ENCODE measurements at places on chromosomes 7 and 10.

- no peak for DNase-seq
Measured at GRCh38 chr10:132374612-132375011, 22.4 kb upstream of the PWWP2B start.

DNA sequence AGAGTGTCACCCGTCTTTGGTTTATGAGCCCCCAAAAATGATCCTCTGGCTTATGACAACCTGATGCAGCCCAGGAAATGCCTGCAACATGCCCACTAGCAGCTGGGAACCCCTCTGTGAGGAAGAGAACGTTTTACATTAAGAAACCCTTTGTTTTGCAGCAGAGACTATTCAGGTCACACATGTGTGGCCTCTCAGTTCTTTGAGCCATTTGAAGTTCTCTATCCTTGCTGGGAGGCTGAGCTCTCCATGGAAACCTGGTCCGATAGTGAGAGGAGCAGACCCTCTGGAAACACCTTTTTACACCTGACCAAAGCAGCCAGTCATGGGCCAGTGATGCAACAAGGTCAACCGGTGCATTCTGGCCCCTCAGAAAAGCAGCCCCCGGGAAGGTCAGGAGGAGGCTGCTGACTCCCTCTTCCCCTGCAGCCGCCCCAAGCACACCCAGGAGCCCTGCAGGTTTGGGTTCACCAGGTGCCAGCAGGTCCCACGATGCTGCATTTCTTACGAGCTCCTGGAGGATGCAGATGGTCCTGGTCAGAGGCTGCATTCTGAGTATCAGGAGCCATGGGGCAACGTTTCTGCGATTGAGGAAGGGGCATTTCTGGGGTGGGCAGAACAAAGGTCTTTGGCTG, 134.3 kb downstream of the ZMYND11 start:
- no peak for DNase-seq

- DNase-seq = no peak
Measured at GRCh38 chr10:3654496-3654895, 130.5 kb downstream of the KLF6 start.

DNA sequence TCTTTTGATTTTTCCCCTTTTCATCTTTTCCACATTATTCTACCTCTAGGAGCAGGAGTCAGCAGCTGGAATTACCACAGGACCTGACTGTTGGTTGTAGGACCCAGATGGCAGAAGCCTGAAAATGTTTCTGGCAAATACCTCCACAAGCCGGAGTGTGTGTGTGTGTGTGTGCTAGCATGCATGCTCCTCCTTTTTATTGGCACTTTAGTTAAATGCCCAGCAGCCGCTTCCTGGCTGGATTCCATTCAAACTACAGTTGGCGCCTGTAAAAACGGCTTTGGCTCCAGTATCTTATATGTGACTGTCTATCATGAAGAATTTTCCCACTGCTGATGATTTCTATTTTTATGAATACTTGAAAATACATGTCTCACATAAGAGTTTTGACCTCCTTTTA, 319.7 kb upstream of the SP4 start:
- no peak for DNase-seq

- no peak for DNase-seq
Measured at GRCh38 chr10:117609796-117610170, 67.2 kb downstream of the EMX2 start.

DNA sequence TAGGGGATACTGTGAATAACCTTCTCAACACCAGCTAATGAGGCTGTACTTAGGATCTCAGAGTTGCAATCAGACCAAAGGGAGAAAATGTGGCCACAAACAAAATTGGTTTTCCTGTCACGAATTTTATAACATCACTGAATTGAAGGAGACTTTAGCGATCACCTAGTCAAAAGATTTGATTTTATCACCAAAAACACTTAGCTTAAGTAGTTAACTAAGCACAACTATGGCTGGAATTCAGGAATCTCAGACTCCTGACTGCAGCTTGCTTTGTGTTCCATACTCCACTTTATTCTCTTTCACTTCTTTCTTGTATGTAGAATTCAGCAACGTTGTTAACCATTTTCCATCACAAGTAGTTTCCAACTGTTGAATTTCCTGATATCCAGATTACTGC, 152.0 kb downstream of the SLC16A9 start:
- DNase-seq = no peak

DNA sequence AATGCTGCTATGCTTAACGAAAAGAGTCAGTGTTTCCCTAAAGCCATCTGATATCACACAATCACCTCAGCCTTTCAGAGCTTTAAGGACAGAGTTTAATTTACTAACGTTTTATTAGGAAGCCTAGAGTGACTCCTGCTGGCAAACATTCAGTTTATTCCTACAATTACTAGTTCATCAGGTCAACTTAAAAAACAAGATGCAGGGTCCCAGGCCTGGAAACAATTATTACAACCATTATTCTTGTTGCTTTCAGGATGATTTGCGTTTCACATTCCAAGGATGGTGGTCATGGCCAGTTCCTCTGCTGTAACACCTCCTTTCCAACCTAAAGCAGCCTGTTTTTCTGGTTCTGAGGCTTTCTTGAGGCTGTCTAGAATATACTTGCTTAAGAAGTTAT, 1.5 kb upstream of the FAM53B start:
- no peak for DNase-seq

- DNase-seq = no peak
Measured at GRCh38 chr7:70582927-70583895, 548.7 kb upstream of the GALNT17 start.

DNA sequence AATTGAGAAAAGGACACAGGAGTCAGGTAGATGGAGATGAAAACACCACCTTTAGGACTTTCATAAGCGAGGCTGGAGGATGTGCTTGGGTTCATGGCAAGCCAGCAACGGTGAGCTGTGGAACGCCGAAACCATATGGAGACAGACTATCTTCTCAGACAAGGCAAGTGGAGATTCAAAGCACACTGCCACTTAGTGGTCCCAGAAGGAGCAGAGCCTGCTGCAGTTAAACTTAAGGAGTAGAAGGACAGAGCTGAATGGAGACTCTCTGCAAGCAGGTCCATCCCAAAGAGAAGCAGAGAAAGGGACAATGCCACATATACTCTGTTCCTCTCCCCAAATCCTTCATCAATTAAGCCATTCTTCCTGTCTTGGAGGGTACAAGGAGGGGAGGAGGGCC, 236.3 kb upstream of the HABP2 start:
- DNase-seq = no peak

- DNase-seq = no peak
Measured at GRCh38 chr10:56296618-56297017, 64.4 kb downstream of the ZWINT start.

DNA sequence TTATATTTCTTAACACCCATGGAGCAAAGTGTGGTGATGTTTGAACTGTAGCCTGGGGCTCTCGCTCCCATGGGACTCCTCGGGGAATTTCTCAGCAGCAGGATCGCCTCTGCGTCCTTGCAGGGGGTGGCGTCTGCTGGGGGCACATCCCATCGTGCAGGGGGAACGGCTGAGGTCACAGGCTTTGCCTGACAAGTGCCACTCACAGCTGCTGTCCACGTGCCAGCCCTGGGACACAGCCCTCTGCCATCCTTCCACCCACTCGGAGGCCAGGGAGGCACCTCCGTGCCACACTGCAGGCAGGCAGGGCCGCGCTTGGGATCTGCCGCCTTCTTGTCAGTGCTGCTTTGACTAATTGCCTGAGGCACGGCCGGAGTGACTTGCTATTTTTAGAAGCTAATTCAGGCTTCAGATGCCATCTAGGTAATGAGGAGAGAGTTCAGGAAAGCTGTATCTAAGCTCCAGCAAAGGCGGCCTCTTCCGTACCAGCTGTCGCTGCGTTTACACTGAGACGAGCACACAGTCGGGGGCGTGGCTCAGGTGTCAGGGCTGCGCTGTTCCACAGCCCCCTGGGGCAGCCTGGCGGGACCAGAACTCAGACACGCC, 45.7 kb downstream of the PITRM1 start:
- DNase-seq = no peak

DNA sequence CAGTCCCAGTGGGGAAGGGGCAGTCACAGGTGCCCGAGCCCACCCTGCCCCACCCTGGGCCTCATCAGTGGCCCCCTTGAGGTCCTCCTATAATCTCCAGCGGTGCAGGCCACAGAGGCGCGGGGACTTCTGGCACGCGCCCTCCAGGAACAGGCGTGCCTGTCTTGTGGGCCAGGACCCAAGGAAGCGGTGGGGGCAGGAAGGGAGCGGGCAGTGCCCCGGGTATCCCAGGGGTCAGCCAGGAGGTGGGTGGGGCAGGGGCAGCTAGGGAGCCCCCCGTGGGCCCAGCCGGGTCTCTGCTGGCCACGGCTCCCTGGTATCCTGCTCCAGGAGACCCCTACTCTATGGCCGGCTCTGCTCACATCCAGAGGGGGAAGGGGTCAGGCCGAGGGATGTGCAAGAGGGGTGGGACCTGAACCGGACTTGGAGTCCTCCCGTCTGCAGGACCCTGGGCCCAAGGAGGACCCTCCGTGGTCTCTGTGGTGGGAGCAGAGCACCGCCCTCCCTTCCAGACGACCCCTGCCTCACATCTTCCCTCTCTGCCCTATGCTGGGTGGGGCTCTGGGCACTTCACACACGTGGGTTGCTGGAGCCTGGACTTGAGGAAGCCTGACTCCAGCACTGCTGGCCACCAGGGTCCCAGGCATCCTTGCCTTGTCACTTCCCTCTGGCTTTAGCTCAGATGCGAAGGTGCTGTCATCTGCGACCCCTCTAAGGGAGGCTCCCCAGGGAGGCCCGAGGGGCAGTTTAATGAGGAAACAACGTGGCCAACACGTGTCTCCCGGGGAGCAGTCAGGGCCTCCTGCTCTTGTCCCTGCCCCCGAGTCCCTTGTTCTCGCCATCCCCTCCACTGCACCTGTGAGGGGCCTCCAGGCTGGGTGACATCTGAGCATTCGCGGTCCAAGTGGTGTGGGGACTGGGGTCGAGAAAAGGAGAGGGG, 18.3 kb upstream of the GRIFIN start:
- DNase-seq = no peak

DNA sequence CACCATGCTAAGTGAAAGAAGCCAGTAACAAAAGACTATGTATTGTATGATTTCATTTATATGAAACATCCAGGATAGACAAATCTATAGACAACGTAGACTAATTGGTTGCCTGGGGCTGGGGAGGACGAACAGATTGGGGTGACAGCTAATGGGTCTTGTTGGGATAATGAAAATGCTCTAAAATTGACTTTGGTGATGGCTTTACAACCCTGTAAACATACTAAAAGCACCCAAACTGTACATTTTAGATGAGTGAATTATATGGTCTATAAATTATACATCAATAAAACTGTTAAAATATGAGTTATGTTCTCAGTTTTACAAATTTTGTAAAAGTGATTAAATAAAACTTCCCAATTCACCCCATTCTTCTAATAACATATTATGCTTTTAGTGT, 261.5 kb downstream of the ELMO1 start:
- no peak for DNase-seq

DNA sequence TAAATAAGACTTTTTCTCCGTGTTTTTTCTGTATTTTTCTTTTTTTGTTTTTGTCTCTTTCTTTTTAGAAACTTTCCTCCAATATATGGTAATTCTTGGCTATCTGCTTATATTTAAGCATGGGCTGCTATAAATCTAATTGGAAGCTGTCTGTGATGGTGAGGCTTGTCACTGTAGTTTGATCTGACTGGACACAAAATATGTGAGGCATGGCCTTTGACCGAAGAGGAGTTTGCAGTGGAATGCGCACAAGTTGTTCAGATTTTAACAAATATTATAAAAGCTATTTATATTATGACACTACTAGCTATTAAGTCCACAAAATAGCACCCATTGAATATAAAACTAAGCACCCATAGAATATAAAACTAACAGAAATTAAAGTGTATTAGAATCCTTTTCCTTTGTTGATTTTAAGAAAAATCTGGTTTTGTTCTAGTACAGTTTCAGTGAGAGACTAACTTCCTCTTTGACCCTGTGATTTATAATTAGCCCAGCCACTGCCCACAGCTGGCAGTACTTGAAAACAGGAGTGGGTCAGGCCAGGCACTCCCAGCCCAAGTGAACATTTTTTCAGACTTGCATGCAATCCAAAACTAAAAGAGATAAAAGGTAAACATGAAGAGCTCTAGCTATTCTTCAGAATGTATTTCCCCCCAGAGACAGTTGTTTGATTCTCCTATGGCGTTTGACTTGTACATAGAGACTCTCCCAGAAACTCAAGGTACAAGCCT, 69.9 kb upstream of the FGL2 start:
- DNase-seq = no peak

GRCh38 chr7:36794689-36795088, 70.4 kb upstream of the AOAH start:
- no peak for DNase-seq

- no peak for DNase-seq
Measured at GRCh38 chr10:3064423-3064822, 2.9 kb upstream of the PFKP start.

GRCh38 chr10:125692196-125692595, 9.2 kb upstream of the TEX36 start:
- no peak for DNase-seq

GRCh38 chr10:60271319-60272040, 118.2 kb downstream of the ANK3 start:
- DNase-seq = no peak

DNA sequence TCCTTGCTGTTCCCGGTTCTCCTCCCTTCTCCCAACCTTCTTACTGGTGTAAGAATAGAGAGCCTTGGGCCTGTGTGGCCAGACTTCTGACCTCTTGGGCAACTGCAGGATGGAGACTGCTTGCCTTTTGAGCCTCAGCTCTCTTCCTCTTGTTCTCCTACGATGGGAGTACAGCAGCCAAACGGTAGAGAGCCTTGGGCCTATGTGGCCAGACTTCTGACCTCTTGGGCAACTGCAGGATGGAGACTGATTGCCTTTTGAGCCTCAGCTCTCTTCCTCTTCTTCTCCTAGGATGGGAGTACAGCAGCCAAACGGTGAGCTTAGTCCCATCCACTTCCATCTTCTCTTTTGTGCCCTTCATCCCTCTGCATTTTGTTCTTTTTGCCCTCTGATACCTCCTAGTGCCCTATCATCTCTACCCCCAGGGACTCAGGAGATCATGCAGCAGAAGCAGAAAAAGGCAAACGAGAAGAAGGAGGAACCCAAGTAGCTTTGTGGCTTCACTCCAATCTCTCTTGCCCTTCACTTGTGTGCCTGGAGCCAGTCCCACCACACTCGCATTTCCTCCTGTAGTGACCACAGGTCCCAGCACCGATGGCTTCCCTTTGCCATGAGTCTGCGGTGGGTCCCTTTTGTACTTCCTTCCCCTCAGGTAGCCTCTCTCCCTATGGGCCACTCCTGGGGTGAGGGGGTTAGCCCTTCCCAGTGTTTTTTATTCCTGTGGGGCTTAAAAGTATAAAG, 15.3 kb downstream of the SLC25A13 start:
- no peak for DNase-seq

GRCh38 chr10:118405928-118406327, 63.8 kb upstream of the FAM204A start:
- DNase-seq = no peak

DNA sequence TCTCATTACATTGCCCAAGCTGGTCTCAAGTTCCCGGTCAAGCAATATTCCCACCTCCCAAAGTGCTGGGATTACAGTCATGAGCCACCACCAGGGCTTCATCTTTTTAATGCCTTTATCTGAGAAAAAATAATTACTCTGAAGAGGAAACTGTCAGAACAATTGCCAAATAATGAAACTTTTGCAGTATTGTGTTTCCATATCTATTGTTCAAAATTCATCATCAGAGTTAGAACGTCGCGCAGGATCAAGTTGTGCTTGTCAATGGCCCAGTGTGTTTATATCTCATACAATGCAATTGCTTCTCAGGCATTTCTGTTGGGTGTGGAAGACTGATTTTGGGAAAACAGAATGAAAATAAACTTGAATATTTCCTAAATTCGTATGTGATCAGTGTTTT, 143.1 kb downstream of the ARID5B start:
- DNase-seq = no peak

Measured in thoracic aorta (tissue), 2 donors.